Activated CD4-positive, alpha-beta T cell treated with anti-CD3 and anti-CD28 coated beads, Interleukin-2, amount 50 U/mL, for 16 hours (primary cell): ENCODE measurements at places on chromosomes 3 and 15.

GRCh38 chr15:44810237-44810636, 73.9 kb downstream of the TRIM69 start:
- no peak for DNase-seq

- DNase-seq, result no peak
Measured at GRCh38 chr3:173411375-173411973, 13.9 kb downstream of the NLGN1 start.

- no peak for DNase-seq
Measured at GRCh38 chr15:50884540-50884939, 23.9 kb upstream of the AP4E1 start.

DNA sequence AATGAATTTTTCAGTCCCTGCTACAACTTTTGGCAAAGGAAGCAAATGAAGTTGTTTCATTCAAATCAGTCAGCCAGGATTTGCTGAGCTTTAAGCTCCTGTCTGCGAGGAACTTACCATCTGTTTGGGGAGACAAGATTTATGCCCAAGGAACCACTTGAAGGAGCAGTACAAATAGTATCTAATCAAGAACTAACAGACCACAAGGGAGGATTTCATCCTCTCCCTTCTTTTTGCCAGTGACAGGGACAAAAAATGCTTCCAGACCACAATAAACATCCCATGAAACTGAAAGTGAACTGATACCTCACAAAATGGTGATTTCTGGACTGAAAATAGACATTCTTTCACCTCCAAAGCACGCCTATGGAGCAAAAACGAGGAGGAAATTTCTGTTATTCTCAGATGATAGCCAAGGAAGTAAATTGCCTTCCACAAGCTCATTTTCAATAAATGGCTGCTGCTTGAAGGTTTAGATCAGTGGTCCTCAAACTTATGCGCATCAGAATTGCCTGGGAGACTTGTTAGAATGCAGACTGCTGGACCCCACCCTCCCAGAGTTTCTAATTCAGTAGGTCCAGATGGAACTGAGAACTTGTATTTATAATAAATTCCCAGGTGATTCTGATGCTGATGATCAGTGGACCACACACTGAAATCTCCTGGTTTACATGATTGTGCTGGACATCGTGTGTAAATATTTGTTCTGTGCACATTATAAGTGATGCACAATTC, 202.4 kb upstream of the GADL1 start:
- no peak for DNase-seq
